ENCODE measurements at places on chromosomes 12 and 14.

DNA sequence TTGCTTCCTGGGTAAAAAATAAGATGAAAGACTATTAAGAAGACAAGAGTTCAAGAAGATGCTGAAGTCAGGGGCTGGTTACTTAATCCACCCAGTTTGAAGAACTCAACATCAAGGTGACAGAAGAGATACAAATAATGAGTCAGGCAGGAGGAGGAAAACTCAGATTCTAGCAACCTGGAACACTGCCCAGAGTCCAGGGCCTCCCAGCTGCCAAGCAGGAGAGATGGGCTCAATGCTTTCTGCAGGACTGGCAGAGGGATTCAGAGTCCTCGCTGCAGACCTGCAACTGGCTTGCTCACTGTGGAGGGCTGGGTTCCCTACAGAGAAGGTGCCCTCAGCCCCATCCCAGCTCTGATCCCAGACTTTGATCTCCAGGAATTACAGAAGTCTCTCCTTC, 28.6 kb upstream of the CEBPE start:
- no peak for DNase-seq

GRCh38 chr12:86713121-86713520, 456.9 kb upstream of the MGAT4C start:
- no peak for DNase-seq

DNA sequence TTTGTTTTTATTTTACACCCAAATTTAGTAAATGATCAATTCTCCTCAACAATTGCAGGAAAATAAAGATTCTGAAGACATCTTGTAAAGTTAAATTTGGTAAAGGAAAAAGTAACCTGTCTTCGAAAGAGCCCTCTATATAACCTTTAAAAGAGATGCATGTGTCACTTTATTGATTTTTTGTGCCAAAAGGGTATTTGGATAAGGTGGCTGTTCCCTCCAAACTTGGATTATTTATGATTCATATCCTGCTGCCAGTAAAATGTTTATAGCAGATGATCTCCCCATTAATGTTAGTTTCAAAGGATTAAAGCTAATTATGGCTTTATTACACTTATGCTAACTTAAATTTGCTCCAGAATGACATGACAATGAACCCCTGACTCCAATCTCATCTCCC, 98.8 kb downstream of the DUSP6 start:
- no peak for DNase-seq

GRCh38 chr12:12511895-12512711, 50.6 kb downstream of the DUSP16 start:
- no peak for DNase-seq

DNA sequence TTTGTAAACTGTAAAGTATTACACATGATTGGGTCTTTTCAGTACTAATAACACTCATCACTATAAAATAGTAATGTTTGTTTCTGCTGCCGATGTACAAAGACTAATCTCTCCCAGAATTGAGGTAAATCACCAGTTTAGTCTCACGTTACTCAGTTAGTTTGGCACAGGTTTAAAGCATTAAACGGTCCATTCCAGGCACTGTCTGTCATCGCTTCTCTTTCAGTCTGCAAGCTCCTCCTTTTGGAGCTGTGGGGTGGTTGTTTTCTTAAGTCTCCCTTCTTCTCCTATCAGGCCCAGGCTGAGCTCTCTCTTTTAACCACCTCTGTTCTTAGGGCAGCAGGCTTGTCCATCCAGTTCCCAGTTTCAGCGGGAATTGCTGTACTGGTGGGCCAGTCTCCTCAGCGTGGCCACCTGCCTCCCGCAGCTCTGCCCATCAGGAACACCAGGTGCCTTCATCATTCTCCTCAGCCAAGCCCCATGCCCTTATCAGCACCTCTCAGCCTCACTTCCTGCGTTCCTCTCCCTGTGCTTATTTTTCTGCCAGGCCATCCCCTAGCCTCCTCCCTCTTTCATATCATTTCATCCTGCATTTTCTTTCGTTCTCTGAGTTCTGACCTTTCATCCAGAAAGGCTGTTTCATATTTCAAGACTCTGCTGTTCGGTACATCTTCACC, 149.0 kb downstream of the TGFB3 start:
- DNase-seq, result no peak
